Foreskin melanocyte (primary cell): ENCODE measurements at places on chromosomes 13 and 19.

DNA sequence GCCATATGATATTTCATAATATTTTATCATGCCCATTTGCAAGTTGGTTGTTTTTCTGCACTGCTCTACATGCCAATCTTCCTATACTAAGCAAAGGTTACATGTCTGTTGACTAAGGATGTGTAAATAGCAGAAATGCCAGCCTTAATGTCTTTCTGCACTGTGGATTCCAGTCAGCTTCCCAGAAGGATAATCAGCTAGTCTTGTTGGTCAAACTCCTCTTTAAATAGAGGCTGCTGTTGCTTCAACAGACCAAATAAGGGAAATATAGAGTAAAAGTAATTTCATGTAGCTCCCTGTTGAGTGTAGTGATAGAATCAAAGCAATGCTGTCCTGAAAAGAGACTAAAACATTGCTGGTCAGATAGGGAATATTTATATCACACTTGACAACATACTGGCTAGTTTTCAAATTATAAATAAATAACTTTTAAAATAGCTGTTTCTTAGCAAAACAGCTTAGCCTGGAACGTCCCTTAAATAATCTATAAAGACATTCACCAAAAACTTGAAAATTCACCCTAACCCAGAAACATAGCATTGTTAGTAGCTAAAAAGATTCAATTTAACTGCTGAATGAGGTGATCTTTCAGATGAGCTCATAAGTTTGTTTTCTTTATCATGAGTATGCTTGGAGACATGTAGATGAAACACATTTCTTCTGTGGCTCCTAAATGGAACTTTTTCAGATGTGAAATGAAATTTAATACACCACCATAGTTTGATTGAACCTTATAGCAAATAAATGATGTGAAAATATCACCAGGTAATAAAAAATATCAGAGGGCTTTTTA lies 56.6 kb downstream of the FRY start:
- no peak for DNase-seq

GRCh38 chr19:5996623-5997320 lies 18.8 kb upstream of the RANBP3 start:
- no peak for DNase-seq

DNA sequence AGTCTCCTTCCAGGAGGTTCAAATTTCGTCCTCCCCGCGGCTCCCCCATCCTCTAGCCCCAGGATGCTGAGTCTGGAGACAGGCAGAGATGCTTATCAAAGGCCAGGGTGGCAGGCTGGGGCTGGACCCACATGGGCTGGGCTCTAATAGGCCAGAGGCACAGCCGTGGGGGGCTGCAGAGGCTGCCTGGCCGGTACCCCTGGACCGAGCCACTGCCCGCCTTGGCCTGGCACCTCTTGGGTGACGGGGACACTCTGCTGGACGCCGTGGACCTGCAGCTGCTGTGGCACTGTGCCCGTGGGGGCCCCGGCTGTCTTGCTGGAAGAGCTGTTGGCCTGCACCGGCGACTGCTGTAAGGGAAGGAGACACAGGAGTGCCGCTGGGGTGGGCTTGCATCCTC lies 25.8 kb downstream of the RFX1 start:
- no peak for DNase-seq

- DNase-seq, result peak; percentile 84
Observed at GRCh38 chr13:20336761-20337160, 104.6 kb upstream of the GJB6 start.

GRCh38 chr19:39132344-39132969 lies 6.9 kb downstream of the PAK4 start:
- DNase-seq, result no peak

- DNase-seq, result no peak
Observed at GRCh38 chr19:3672993-3673392, 27.3 kb downstream of the PIP5K1C start.

GRCh38 chr13:102608974-102609373 lies 12.2 kb downstream of the TPP2 start:
- DNase-seq, result no peak

GRCh38 chr19:2288338-2288817 lies 6.4 kb upstream of the PEAK3 start:
- no peak for DNase-seq

DNA sequence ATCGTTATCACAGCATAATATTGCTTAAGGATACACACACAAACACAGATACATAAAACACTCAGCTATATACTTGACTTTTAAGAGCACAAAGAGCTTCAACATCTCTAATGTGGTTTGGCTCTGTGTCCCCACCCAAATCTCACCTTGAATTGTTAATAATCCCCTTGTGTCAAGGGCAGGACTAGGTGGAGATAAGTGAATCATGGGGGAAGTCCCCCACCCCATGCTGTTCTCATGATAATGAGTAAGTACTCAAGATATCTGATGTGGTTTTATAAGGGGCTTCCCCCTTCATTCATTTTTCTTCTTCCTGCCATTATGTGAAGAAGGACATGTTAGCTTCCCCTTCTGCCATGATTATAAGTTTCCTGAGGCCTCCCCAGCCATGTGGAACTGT lies 481.4 kb downstream of the PCDH9 start:
- no peak for DNase-seq

DNA sequence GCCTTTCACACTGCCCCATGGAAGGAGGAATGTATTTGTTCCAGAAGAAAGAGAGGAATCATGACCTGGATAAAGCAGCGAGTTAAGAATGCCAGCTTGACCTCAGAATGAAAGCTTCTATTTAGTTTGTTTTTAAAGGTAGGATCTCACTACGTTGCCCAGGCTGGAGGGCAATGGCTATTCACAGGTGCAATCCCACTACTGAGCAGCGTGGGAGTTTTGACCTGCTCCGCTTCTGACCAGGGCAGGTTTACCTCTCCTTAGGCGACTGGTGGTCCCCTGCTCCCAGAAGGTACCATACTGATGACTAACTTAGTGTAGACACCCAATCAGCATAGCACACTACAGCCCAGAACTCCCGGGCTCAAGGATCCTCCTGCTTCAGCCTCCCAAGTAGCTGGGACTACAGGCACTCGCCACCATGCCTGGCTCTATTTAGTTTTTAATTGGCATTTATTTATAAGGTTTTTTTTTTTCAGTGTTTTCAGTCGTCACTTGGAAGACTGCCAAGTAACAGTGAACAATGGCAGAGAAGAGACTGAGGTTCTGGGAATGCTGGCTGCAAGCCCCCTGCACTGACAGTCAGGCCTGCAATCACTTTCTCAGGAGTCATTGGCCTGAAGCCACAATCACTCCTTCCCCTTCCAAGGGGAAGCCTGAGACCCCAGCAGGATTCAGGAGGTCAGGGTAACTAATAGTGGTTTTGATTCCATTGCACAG lies 73.1 kb downstream of the EPS15L1 start:
- DNase-seq, result peak; percentile 16

DNA sequence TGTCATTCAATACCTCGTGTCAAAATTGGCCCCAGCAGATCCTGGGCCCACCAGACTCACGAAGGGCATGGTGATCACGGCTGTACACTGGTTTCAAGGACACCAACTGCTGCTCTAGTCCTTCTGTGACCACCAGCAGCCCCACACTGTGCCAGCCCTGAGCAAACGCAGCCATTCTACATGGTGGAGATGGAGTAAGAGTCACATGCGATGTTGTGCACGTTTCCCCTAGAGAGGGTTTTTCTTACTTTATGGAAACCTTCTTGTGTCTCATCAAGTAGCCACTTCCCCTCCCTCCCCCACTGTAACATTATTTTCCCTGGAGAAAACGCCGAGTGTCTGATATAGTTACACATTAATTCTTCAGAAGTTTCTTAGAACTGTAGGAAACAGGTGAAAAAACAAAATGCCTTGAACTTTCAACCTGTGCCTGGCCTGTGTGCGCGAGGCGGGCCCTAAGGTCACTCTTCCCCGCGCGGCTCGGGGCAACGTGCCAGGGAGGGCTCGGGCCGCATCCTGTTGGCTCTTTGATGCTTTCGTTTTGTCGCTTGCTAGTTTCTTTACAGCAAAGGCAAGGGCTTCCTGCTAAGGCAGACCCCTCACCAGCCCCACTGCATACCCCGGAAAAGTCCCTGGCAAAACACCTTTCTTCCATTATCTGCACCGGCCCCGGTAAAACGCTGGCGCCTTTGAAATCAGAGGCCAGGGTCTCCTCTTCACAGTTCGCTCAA lies 44.6 kb downstream of the GGACT start:
- no peak for DNase-seq

GRCh38 chr13:112961457-112962369 lies 7.3 kb upstream of the MCF2L start:
- no peak for DNase-seq

- no peak for DNase-seq
Observed at GRCh38 chr19:29381353-29382203, 144.2 kb upstream of the VSTM2B start.

DNA sequence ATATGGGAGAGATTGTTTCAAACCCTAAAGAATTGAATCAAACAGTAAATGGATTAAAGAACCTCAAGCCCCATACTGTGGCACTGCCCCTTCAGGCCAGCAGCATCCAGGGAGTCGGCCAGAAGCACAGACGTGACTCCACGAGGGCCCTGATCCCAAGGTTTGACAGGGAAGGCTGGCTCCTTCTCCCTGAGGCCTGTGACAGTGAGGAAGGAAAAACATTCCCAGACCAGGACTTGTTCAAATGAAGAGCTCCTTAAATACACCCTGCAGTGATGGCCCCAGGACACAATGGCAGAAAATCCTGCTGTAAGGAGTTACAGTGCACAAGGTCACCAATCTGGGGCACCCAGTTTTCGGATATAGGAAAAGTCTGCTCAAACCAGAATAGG lies 91.0 kb downstream of the COL4A1 start:
- no peak for DNase-seq

- no peak for DNase-seq
Observed at GRCh38 chr13:33787051-33787591, 30.8 kb upstream of the RFC3 start.

DNA sequence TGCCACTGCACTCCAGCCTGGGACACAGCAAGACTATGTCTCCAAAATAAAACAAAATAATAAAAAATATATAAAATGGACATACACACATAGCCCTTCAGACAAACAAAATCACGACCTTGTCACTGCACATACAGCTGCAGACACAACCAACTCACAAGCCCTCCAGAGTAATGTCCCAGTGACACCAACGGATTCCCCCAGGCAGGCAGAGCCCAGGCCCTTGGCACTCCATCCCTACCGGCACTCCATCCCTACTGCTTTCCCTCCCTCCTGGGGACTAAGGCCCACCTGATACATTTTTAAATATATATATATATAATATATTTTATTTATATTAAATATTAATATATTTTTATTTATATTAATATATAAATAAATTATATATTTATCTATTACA lies 18.5 kb downstream of the ZNF101 start:
- DNase-seq, result no peak

GRCh38 chr19:18408053-18408476 lies 10.6 kb upstream of the LRRC25 start:
- DNase-seq, result no peak

DNA sequence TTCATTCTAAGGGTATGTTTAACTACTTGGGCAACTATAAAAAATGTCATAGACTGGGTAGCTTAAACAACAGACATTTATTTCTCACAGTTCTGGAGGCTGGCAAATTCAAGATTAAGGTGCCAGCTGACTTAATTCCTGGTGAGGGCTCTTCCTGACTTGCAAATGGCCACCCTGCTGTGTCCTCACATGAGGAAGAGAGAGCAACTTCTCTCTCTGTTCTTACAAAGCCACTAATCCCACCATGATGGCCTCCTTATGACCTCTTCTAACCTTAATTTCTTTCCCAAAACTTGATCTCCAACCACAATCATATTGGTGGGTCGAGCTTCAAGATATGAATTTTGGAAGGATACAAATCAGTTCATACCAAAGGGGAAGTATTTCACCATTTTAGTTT lies 399.0 kb downstream of the DCT start:
- no peak for DNase-seq

DNA sequence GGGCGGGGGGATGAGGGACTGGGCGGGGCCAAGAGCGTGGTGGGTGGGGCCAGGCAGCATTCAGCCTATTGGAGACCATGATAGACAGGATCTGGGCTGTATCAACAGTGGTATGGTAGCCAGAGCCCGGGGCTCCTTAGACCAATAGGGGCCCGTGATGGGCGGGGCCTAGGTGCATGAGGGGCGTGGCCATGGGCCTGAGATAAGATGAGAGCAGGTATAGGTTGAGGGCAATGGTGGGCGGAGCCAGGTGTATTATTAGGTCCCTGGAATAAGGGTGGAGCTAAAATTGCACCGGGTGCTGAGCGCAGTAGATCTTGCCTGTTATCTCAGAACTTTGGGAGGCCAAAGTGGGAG lies 5.3 kb downstream of the ABCA7 start:
- DNase-seq, result no peak

DNA sequence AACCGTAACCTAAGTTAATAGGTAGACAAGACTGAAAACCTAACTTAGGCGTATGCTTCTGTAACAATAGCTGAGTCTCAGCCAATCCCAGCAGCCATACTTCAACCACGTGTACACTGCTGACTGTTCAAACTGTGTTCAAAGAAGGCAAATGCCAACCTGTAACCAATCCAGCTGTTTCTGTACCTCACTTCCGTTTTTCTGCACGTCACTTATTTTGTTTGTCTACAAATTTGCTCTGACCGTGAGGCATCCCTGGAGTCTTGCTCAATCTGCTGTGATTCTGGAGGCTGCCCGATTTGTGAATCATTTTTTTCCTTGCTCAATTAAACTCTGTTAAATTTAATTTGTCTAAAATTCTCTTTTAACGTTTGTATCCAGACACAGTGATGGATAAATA lies 59.2 kb downstream of the EDNRB start:
- DNase-seq, result no peak

DNA sequence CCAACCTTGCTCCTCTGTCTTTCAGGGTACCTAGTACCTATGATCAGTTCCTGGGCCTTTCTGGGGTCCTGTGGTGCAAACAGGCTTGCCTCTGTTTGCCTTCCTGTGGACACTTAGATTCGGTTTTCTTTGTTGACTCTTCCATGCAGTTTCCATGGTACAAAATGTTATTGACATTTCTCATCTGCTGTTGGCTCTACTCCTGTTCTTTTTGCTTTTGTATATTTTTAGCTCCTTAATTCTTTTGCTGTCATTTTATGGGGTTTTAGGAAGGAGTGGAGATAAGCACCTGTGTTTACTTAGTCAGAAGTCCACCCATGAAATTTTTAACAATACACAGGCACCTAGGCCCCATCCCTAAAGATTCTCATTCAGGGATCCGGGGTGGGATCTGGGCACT lies 20.5 kb upstream of the CNMD start:
- DNase-seq, result no peak

GRCh38 chr19:43300206-43300605 lies 30.9 kb upstream of the PSG9 start:
- DNase-seq, result no peak

DNA sequence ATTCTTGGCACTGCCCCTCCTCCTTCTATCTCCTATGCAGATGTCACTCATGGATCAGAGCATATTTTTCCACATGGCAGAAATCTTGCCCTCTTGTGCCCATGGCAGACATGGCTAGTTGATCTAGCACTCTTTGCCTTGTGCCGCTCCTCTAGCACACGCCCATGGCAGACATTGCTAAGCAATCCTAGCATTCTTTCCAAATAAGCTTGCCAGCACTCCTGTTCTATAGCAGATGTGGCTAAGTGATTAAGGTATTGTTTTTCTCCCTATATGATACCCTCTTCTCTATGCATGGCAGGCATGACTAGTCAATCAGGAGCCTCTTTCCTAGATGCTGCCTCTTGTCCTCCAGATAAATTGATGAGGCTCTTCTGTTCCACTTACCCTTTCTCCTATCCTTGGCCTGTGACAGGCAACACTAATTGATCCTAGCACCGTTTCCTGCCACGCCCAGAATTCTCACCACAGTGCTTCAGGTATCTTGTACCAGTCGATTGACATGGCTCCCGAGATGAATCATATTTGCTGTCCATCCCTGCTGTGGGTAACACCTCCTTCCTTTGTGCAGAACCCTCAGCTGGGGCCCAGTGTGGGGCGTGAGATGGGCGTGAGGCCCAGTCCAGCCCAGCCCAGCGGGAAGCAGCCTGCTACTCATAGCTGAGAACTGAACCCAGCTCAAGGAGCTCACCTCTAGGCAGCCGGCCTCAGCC lies 26.9 kb downstream of the TMED1 start:
- no peak for DNase-seq
